Neural progenitor cell (in vitro differentiated cells): ENCODE measurements at places on chromosomes 6 and 20.
A peak's percentile ranks its signal among the peaks of the same experiment; 100 is the strongest.

DNA sequence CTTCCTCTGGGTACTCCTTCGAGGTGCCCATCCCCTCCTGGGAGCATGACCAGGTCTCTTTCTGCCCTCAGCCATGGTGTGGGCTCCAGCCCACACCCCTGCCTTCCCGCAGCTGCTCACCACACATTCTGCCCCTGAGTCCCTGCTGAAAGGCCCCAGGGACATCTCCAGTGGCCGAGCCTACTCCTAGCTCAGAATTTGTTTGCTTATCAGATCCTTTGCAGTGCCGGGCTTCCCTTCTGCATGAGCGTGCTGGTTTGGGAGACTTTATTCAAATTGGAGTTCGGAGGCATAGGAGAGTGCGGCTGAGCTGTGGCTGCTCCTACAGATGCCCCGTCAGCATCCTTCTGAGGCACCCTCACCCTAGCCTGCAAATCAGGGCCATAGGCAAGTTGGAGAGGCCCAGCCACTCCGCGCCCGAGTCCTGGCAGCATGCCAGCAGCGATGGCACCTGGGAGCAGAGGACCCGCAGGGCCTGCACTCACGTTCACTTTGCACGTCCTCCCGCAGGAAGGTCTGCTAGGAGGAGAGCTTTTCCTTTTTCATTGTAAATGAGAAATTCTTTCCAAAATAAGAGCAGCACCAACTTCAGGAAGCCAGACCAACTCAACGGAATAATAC lies 327.3 kb downstream of the QKI start:
- H3K4me1 ChIP-seq = peaks cover 6% of the 10 kb centered on the region
- no peak for DNase-seq
- H3K4me3 ChIP-seq = no peak overlapping the region

GRCh38 chr20:11217326-11218172 lies 543.8 kb upstream of the JAG1 start:
- H3K27ac ChIP-seq = no peak overlapping the region
- no peak overlapping the region for H3K4me3 ChIP-seq
- H3K4me1 ChIP-seq = peaks cover 6% of the 10 kb centered on the region
- H3K27me3 ChIP-seq = no peaks in the 10 kb centered on the region

GRCh38 chr6:151388997-151389617 lies 2.3 kb downstream of the ZBTB2 start:
- no peaks in the 10 kb centered on the region for H3K27me3 ChIP-seq
- H3K36me3 ChIP-seq = no peaks in the 10 kb centered on the region
- H3K4me1 ChIP-seq = peaks cover 24% of the 10 kb centered on the region
- no peak for DNase-seq
- peak overlapping the region; percentile 99 for H3K27ac ChIP-seq

GRCh38 chr6:122491919-122492555 lies 20.4 kb upstream of the SERINC1 start:
- peaks cover 41% of the 10 kb centered on the region for H3K36me3 ChIP-seq
- H3K27ac ChIP-seq = no peak overlapping the region
- H3K4me3 ChIP-seq = no peak overlapping the region
- DNase-seq = peak; percentile 13
- no peaks in the 10 kb centered on the region for H3K27me3 ChIP-seq
- no peaks in the 10 kb centered on the region for H3K4me1 ChIP-seq

- H3K27me3 ChIP-seq = no peaks in the 10 kb centered on the region
- no peaks in the 10 kb centered on the region for H3K36me3 ChIP-seq
- DNase-seq = no peak
- H3K4me1 ChIP-seq = no peaks in the 10 kb centered on the region
- no peak overlapping the region for H3K4me3 ChIP-seq
Measured at GRCh38 chr6:23498013-23498412, 628.0 kb upstream of the NRSN1 start.

GRCh38 chr6:166905505-166906134 lies 50.7 kb downstream of the RNASET2 start:
- peaks cover 17% of the 10 kb centered on the region for H3K4me1 ChIP-seq
- DNase-seq = no peak
- H3K36me3 ChIP-seq = no peaks in the 10 kb centered on the region
- H3K27ac ChIP-seq = no peak overlapping the region

GRCh38 chr20:33209789-33210188 lies 7.4 kb upstream of the BPIFA3 start:
- H3K27ac ChIP-seq = no peak overlapping the region
- peaks cover 75% of the 10 kb centered on the region for H3K27me3 ChIP-seq
- H3K36me3 ChIP-seq = no peaks in the 10 kb centered on the region
- peak; percentile 95 for DNase-seq
- H3K4me3 ChIP-seq = no peak overlapping the region

- H3K27me3 ChIP-seq = peaks cover 54% of the 10 kb centered on the region
- H3K4me1 ChIP-seq = peaks cover 21% of the 10 kb centered on the region
- H3K27ac ChIP-seq = no peak overlapping the region
- DNase-seq = peak; percentile 46
- peak overlapping the region; percentile 55 for H3K4me3 ChIP-seq
Measured at GRCh38 chr6:33192671-33193602, 670 bp upstream of the COL11A2 start.
